Kidney (tissue), 22 donors: ENCODE measurements at places on chromosomes 5 and 9. TPM values are rescaled to one million over a fixed set of nuclear protein-coding genes. Genes with fewer than 3 reads are reported as not detected.

GRCh38 chr5:133868946-133869518, 99.4 kb downstream of the C5orf15 start:
- peak; percentile 87 for DNase-seq

- DNase-seq = peak; percentile 49
These were observed 315.8 kb downstream of the SH3GL2 start for GRCh38 chr9:17894501-17895160.

DNA sequence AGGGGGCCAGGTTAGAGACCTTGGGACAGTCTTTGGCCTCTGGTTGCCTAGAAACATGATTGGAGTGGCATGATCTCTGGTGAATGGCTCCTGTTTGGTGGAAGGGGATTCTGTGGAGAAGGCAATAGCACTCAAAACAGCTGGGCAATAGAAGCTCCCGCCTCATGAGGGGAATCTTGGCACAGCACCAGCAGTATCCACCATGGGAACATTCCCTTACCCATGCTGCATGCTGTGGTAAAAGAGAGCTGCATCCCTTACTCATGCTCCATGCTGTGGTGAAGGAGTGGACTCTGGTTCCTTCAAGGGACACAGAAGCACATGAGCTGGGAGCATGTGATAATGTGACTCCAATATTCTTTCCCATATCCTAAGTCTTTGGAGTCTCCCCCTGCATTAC, 160.6 kb downstream of the PJA2 start:
- no peak for DNase-seq

DNA sequence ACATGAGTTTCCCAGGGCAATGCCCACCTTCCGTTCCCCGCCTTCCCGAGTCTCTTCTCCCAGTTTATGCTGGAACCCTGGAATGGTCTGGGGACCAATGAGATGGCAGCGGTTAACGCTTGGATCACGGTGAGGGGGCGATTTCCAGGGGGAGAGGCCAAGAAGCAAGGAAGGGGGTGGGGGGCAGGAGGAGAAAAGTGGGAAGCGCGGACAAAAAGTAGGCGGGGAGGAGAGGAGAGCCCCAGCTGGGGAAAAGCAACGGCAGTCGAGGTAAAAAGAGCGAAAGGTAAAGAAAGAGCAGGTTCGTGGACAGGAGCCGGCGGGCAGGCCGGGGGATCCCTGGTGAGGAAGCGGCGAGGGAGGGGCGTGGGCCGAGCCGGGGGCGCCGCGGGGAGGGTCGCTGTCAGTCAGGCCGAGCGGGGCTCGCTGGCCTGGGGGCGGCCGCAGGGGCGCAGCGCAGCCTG, 508 bp upstream of the SNCAIP start:
- peak; percentile 69 for DNase-seq

The CDX1 gene
- not detected for total RNA-seq

DNA sequence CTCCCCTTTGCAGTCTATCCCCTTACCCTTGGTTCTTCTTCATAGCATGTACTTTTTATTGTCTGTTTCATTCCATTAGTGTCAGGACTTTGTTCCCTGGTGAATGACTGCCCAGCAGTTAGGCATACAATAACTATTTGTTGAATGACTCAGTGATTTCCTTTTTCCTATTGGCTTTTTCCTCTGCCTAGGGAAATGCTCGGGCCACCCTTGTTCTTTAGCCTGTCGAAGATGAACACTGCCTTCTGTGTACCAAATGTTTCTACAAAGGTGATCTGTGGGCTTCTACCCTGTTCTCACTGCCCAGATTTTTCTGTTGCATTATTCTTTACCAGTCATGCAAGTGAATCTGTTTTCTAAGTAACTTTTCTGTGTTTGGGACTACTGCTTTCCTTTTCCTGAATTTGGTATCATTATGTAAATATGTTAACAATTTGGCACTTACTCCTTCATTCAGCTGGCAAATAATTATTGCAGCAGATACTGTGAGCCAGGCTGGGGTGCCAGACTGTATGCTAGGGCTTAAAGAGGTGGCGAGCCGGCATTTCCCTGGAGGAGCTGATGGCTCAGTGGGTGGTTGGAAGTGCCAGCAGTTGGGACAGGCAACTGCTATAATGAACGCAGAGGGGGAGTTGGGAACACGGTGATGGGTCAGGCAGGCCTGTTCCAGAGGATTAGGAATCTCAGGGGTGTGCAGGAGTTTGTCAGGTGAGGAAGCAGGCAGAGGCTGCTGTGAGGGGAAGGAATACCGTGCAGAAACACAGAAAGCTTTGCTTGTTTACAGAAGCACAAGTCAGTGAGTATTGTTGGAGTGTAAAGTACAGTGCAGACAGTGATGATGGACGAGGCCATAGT, 30.6 kb downstream of the KDM4C start:
- peak; percentile 24 for DNase-seq

The GADD45G gene
- 7.3 TPM for total RNA-seq

- no peak for DNase-seq
These were observed 5.2 kb downstream of the BDP1 start for GRCh38 chr5:71460693-71461092.

GRCh38 chr5:169805937-169806700, 169.0 kb downstream of the DOCK2 start:
- DNase-seq = no peak

DNA sequence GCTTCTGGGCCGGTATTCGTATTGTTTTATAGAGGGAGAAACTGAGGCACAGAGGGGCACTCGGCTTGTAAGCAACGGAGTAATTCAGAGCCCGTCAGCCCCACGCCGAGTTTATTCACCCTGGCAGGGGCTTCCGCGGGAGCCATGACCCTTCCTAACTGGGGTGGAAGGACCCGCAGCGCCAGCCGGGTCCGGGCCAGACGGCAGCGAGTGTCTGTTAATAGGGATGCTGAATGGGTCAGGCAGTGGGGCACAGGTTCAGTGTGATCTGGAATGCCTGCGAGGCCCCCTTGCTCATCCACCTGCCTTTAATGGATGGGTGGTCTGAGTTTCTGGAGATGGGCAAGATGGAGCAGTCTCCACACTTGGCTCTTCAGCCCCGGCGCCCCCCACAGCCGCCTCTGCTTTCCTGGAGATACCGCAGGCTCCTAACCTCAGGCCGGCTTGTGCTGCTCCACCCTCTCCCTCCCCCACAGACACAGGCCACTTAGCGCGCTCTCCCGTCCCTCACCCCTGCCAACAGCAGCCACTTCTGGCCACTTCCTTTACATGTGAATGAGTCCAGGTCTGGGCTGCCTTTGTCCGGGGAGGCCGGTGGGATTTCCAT, 147.1 kb downstream of the ERCC6L2 start:
- DNase-seq = peak; percentile 81

- DNase-seq = no peak
These were observed 9.7 kb upstream of the URM1 start for GRCh38 chr9:128361296-128361985.

DNA sequence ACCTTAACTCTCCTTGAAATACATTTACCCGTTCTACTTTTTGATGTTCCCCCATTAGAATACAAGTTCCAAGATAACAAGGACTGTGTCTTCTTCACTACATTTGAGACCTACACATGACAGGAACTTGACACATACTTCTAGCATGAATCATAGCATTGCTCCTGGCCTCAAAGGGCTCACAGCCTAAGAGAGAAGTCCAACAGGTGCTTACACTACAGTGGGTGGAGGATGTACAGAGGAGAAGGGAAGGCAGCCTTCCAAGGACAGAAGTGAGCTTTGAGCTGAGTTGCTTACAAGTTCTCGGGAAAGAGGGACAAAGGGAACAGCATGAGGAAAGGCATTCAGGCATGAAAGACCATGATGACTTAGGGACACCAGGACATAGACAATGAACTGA, 56.9 kb upstream of the MSX2 start:
- DNase-seq = no peak

GRCh38 chr5:146606893-146607292, 90.9 kb upstream of the GPR151 start:
- no peak for DNase-seq

The TAF11L5 gene
- not detected for total RNA-seq

DNA sequence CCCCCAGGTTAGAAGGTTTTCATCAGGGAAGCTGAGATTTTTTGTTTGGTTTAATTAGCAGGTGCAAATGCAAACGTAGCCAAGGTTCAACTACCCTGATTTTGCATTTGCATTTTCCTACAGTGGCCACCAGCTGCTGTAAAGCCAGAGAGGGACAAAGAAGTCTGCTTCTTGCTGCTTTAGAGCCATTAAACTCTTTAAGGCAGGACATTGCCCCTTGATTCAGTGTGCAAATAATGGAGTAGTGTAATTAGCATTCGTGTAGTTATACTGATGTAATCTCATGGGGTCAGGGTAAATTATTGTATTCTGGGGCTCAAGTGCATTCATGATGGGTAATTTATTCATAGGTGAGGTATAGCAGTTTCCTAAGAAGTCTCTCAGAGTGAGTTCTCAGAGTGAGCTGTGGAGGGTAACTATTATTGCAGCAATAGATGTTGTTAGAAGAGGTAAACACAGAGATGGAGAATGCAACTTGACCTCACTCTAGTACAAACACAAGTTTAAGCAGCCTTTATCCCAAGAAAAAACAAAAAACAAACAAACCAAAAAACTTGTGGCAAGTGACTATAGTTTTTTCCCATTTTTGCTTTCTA, 526.5 kb downstream of the KIF4B start:
- DNase-seq = no peak

DNA sequence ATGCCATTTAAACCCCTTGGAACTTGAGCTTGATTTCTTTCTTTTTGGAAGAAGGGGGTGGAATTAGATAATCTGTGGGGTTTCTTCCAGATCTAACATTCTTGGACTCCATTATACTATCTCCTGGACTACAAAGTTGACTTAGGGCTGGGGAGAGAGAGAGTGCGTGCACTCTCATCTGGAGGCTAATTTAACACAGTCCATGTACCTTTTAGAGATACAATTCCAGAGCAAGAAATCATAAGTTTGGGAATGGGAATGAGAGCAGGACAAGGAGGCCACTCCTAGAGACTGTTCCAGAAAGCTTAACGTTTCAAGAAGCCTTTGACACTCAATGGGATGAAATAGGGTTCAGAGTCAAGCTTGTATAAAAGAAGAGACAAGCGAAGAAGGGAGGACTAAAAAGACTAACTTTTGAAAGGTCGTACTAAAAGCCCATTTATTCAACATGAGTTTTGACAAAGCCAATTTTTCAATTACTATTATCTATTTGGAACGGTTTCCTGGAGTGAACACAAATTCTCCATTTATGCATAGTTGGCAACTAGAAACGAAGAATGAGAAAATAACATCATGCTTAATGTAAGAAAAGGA, 83.4 kb downstream of the ACTL7B start:
- DNase-seq = no peak

DNA sequence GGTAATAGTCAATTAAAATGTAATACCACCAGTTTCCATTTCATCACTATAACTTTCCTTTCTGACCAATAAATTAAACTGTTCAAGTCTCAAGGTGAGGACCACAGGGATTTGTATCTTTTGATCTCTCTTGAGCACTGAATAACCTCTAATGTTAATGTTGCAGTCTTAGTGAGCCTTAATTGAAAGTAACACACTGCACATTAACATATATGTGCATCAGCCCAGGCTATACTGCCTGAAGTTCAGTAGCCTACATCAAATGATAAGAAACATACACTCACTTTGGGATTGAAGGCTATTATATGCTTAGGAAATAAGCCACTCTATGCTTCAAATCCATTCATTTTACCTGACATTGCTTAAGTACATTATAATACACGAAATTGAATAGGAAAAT, 311.0 kb upstream of the DAP start:
- no peak for DNase-seq

DNA sequence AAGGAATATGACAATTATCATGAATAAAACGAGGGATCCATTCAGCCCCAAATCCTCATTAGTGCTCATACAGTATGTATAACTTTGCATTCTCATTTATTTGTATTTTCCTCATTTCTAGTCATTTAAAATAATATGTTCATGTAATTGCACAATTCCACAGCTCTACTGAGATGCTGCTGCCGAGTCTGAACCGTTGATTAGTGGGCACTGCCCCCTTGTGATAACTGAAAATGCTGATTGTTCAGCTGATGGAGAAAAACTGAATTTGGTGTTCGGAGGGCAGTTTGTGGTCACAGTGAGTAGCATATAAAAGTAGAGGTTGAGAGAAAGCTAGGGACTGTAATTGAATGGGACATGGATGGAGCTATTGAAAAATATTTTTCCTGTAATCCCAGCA, 12.2 kb upstream of the GPR151 start:
- DNase-seq = no peak

The AGXT2 gene
- 8.0 TPM for total RNA-seq

- DNase-seq = no peak
These were observed 58.1 kb upstream of the SPTLC1 start for GRCh38 chr9:92173318-92173717.

DNA sequence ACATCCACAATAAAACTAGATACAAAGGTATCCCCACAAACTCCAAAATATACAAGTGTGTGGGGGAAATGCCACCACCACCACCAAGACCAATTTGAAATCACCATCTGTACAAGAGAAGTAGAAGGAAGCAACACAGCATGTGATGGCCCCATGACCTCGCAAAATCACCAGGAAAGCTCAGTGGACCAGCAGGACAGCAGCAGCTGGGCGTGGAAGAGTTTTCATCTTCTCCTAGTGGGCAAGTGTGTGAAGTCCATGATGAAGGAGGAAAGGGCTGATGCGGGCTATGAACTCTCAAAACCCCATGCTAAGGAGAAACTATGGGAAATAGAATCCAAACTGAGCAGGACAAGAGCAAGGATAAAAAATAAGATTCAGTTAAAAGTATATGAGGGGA, 58.1 kb downstream of the GOLPH3 start:
- DNase-seq = no peak

GRCh38 chr5:93593476-93594131, 10.6 kb downstream of the NR2F1 start:
- peak; percentile 66 for DNase-seq

- no peak for DNase-seq
These were observed 20.3 kb upstream of the RNF180 start for GRCh38 chr5:64145216-64145895.

GRCh38 chr9:122128007-122128968, 31.3 kb downstream of the NDUFA8 start:
- no peak for DNase-seq

DNA sequence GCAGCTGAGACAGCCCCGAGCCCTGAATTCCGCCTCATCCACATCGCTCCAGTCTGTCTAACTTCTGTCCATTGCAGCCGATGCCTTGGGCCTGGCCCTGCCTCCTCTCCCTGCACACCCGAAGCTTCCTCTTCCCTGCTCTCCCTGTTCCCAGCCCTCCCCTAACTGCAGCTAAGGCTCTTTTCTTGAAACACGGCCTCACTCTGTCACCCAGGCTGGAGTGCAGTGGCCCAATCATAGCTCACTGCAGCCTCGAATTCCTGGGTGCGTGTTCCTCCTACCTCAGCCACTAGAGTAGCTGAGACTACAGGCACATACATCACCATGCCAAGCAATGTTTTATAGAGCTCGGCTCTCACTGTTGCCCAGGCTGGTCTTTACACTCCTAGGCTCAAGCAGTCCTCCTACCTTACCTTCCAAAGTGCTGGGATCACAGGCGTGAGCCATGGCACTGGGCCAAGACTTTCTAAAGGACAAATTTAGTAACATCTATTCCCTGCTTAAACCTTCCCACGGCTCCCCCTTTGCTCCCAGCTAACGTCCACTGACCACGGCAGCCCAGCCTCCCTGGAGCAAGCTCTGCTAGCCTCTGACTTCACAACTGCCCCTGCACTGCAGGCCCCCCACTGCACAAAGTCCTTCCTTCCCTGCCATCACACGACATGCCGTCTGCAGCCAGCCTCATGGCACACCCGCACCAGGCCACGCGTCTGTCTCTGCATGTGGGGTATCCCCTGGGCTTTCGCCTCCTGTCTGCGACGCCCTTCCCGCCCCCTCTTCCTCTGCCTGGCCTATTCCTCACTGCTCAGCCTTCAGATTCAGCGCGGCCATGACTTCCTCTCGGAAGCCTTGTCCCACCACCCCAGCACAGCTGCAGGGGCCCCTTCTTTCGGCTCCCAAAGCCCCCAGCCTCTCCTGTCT, 28.6 kb downstream of the LAMC3 start:
- peak; percentile 69 for DNase-seq

- DNase-seq = no peak
These were observed 58.4 kb upstream of the FBXL7 start for GRCh38 chr5:15441433-15442192.

The EPB41L4B gene
- 6.5 TPM for total RNA-seq
